ENCODE measurements at places on chromosomes 1 and 21.
A peak's percentile ranks its signal among the peaks of the same experiment; 100 is the strongest.

DNA sequence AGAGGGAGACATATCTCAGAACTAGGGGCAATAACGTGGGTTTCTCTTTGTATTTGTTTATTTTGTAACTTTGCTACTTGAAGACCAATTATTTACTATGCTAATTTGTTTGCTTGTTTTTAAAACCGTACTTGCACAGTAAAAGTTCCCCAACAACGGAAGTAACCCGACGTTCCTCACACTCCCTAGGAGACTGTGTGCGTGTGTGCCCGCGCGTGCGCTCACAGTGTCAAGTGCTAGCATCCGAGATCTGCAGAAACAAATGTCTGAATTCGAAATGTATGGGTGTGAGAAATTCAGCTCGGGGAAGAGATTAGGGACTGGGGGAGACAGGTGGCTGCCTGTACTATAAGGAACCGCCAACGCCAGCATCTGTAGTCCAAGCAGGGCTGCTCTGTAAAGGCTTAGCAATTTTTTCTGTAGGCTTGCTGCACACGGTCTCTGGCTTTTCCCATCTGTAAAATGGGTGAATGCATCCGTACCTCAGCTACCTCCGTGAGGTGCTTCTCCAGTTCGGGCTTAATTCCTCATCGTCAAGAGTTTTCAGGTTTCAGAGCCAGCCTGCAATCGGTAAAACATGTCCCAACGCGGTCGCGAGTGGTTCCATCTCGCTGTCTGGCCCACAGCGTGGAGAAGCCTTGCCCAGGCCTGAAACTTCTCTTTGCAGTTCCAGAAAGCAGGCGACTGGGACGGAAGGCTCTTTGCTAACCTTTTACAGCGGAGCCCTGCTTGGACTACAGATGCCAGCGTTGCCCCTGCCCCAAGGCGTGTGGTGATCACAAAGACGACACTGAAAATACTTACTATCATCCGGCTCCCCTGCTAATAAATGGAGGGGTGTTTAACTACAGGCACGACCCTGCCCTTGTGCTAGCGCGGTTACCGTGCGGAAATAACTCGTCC lies 1.3 kb upstream of the OLIG2 start:
- H3K27ac ChIP-seq: peak overlapping the region; percentile 39
- H3K4me3 ChIP-seq: peak overlapping the region; percentile 6
- no peak for DNase-seq

DNA sequence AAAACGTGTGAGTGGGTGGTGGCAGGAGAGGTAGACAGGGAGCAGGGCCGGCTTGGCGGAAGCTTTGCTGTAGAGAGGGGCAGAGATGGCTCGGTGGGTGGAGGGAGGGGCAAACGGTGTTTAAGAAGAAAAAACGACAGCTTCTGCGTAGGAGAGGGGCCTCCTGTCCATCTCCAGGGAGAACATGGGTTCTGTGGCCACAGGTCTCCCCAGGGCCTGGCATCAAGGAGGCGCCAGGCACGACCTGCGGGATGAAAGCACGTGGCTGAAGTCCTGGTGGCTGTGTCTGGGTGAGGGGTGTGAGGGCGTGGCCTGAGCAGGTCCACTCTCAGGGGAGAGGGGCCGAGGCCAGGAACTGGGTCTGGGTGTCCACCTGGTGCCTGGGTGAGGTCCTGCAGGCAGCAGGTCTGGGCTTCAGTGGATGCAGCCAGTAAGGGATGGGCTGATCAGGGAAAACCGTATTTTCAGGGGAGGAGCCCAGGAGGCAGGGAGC lies 940 bp upstream of the PRKCZ start:
- peak overlapping the region; percentile 61 for H3K27ac ChIP-seq
- peaks cover 26% of the 10 kb centered on the region for H3K4me1 ChIP-seq
- peak; percentile 49 for DNase-seq
- peaks cover 21% of the 10 kb centered on the region for H3K27me3 ChIP-seq
- no peaks in the 10 kb centered on the region for H3K36me3 ChIP-seq

DNA sequence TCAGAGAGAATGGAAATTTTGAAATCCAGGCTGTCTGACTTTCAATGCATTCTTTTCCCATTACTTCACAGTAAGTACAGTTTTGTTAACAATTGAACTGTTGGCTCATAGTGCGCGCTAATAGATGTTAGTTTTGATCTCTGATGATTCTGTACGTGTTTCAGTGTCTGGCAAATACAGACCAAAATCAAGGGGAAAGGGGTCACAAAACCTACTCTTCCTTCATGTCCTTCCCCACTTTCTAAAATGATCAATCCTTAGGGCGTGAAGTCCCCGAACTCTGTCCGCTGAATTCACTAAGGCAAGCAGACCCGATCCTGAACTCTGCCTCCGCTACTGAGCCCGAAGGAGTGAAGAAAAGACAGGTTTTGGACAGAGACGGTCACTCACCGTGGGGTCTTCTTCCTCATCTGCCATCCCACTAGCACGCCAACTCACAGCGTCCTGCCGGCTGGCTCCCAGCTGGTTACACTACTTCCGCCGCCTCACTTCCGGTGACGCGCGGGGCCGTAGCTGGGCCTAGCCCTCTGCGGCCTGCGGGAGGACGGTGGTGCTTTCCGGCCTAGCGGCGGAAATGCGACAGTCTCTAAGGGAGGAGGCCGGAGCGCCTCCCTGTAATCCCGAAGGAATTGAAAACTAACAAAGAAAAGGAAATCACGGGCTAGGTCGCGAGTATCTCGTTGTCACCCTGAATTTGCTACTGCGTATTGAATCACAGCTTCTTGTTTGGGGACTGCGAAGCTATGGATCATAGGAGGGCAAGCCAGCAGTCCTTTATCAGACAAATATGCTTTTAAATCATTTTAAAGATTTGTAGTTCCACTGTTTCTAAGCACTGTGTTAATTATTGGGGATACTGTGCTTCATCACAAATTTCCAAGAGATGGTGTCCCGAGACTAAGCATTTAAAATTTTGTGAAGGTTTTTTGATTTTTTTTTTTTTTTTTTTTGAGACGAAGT lies at the start of gene TAF13:
Gene TAF13, minus strand, starts transcription at position 473 of the 960 bp plus-strand sequence. Its CDS starts 56 bp downstream, at position 417.
- peak; percentile 91 for DNase-seq
- H3K36me3 ChIP-seq: peaks cover 29% of the 10 kb centered on the region
- H3K27ac ChIP-seq: peak within 1 kb of the TSS; percentile 96
- peak within 1 kb of the TSS; percentile 100 for H3K4me3 ChIP-seq
- H3K4me1 ChIP-seq: peaks cover 16% of the 10 kb centered on the region

DNA sequence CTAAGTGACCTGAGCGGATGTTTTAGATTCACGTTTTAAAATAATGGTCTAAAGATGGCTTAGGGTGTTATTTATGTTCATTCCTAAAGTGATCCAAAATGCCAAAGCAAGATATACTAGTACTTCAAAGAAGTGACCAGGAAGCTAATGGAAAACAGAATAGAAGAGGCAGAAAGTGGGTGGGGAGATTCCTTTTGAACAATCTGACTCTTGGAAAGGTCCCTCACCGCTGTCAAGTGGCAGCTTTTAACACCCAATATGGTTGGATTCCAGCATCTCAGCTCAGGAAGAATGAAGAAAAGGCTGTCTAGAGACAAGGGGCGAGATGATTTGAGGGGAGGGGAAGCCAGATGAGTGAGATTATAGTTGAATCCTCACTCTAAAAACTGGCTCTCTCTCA lies 90.3 kb downstream of the SCMH1 start:
- no peak overlapping the region for H3K27ac ChIP-seq
- H3K36me3 ChIP-seq: peaks cover 65% of the 10 kb centered on the region
- peaks cover 2% of the 10 kb centered on the region for H3K4me1 ChIP-seq

DNA sequence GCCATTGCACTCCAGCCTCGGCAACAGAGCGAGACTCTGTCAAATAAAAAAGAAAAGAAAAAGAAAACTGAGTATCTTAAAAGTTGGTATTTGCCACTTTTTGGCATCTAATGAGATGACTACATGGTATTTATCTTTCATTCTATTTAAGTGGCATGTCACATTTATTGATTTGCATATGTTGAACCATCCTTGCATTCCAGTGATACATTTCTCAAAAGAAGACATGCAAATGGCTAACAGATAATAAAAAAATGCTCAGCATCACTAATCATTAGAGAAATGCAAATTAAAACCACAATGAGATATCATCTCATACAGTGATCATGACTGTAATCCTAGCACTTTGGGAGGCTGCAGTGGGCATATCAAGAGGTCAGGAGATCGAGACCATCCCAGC lies 28.1 kb downstream of the SFPQ start:
- no peak overlapping the region for H3K27ac ChIP-seq
- H3K4me3 ChIP-seq: no peak overlapping the region
- H3K36me3 ChIP-seq: no peaks in the 10 kb centered on the region
- H3K4me1 ChIP-seq: peaks cover 1% of the 10 kb centered on the region

- H3K27me3 ChIP-seq: peaks cover 4% of the 10 kb centered on the region
- no peak overlapping the region for H3K4me3 ChIP-seq
- H3K36me3 ChIP-seq: no peaks in the 10 kb centered on the region
- no peak overlapping the region for H3K27ac ChIP-seq
- no peak for DNase-seq
- peaks cover 9% of the 10 kb centered on the region for H3K4me1 ChIP-seq
These were observed 25.3 kb upstream of the POFUT2 start for GRCh38 chr21:45313015-45313414.

GRCh38 chr21:40053007-40053406 lies 185.8 kb downstream of the PCP4 start:
- H3K36me3 ChIP-seq: no peaks in the 10 kb centered on the region
- DNase-seq: no peak
- H3K4me3 ChIP-seq: no peak overlapping the region
- no peak overlapping the region for H3K27ac ChIP-seq
- H3K27me3 ChIP-seq: no peaks in the 10 kb centered on the region

DNA sequence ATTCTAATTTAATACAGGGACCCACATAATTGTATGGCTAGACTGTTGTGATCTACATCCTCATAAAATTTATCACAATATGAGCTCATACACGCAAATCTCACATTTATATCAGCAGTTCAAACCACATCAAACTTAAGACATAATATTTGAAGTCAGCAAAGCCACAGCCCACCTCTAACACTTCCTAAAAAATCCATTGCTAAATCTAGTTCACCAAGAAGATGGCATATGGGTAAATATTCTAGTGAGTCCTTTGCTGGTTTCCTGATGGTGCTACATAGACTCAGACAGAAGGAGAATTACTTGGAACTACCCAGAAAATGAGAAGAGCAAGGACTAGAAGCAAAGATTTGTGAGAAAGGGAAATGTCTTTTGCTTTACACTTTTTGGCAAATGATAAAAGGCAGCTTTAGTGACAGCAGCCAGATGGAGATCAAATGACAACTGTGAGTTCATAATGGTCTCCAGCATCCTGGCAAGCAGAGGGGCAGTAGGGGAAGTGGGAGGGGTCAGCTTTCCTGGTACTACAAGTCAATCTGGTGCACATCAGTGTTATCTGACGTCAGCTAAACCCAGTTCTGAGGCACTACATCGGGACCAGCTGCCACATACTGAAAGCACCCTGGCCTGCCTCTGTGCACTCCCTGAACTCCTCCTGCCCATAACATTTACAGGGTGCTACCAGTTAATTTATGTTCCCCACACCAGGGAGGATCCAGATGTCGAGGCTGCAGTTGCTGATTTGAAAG lies 10.6 kb upstream of the GADD45A start:
- peak overlapping the region; percentile 37 for H3K4me3 ChIP-seq
- peaks cover 20% of the 10 kb centered on the region for H3K4me1 ChIP-seq
- peaks cover 13% of the 10 kb centered on the region for H3K27me3 ChIP-seq
- peak overlapping the region; percentile 50 for H3K27ac ChIP-seq

- H3K4me3 ChIP-seq: no peak overlapping the region
- peaks cover 26% of the 10 kb centered on the region for H3K27me3 ChIP-seq
- H3K36me3 ChIP-seq: no peaks in the 10 kb centered on the region
- no peak overlapping the region for H3K27ac ChIP-seq
- H3K4me1 ChIP-seq: peaks cover 14% of the 10 kb centered on the region
These were observed 89.9 kb downstream of the SGIP1 start for GRCh38 chr1:66623812-66624211.

DNA sequence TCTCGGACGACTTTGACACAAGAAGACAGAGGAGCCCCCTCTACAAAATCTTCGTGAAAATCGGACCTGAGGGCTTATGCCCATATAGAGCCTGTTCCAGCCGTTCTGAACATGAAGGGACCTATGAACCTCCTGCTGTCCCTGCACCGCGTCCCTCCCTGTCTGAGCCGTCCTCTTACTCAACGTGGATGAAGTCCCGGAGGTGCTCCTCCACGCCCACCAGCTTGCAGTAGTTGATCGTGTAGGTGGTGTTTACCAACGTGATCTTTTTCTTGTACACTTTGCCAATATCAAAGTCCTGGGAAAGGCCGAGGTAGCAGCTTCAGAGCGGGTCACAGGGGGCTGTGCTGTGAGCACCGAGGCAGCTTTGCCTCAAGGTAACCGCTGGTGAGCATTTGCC lies 40.0 kb downstream of the CFAP74 start:
- H3K4me1 ChIP-seq: peaks cover 8% of the 10 kb centered on the region
- DNase-seq: no peak
- no peak overlapping the region for H3K27ac ChIP-seq
- H3K4me3 ChIP-seq: no peak overlapping the region
- H3K27me3 ChIP-seq: peaks cover 36% of the 10 kb centered on the region

- H3K4me1 ChIP-seq: peaks cover 41% of the 10 kb centered on the region
- no peaks in the 10 kb centered on the region for H3K27me3 ChIP-seq
- H3K4me3 ChIP-seq: no peak overlapping the region
- H3K36me3 ChIP-seq: peaks cover 78% of the 10 kb centered on the region
- DNase-seq: no peak
These were observed 34.0 kb downstream of the BACH1 start for GRCh38 chr21:29332461-29333362.

- no peak overlapping the region for H3K27ac ChIP-seq
- no peak for DNase-seq
- H3K36me3 ChIP-seq: no peaks in the 10 kb centered on the region
These were observed 163.4 kb upstream of the CD34 start for GRCh38 chr1:208074353-208074752.

DNA sequence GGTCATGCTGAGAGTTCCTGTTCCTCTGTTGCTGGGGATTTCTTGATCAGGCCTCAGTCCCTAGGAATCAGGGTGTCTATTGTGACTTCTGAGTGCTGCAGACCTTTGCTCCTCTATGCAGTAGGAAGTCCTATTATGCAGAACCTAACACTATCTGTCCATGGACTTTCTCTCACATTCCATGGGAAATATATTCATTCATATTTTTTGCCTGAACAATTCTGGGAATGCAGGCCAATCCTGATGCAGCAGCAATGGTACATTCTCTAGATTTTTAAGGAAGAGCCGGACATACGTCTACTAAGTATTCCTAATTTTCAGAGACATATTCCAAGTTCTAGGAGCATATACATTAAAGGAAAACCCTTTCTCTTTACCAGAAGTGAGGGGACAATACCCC lies 61.1 kb upstream of the C1orf87 start:
- no peaks in the 10 kb centered on the region for H3K36me3 ChIP-seq
- peaks cover 8% of the 10 kb centered on the region for H3K4me1 ChIP-seq
- no peak overlapping the region for H3K4me3 ChIP-seq
- no peak for DNase-seq
- H3K27ac ChIP-seq: no peak overlapping the region

DNA sequence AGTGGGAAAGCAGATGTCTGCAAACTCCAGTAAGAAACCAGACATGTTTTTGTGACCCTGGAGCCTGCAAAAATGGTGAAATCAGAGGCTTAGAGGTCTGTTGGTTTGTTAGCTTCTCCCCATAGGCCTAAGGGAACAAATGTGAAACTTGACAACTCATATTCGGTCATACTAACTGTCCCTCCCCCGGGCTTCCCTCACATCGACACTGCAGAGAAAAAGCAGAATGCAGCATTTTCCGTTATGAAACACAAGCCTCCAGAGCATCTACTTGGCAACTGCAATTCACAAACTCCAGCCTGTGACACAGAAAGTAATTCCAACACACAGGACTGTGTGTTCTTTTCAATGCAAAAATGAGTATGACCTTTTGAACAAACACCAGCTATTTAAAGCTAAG lies 3.7 kb downstream of the KCNA2 start:
- H3K4me3 ChIP-seq: no peak overlapping the region
- no peaks in the 10 kb centered on the region for H3K36me3 ChIP-seq
- H3K27me3 ChIP-seq: peaks cover 46% of the 10 kb centered on the region
- peak; percentile 13 for DNase-seq
- peaks cover 9% of the 10 kb centered on the region for H3K4me1 ChIP-seq
- H3K27ac ChIP-seq: no peak overlapping the region
